Effector CD8-positive, alpha-beta T cell (primary cell): ENCODE measurements at places on chromosomes 16 and 17.

DNA sequence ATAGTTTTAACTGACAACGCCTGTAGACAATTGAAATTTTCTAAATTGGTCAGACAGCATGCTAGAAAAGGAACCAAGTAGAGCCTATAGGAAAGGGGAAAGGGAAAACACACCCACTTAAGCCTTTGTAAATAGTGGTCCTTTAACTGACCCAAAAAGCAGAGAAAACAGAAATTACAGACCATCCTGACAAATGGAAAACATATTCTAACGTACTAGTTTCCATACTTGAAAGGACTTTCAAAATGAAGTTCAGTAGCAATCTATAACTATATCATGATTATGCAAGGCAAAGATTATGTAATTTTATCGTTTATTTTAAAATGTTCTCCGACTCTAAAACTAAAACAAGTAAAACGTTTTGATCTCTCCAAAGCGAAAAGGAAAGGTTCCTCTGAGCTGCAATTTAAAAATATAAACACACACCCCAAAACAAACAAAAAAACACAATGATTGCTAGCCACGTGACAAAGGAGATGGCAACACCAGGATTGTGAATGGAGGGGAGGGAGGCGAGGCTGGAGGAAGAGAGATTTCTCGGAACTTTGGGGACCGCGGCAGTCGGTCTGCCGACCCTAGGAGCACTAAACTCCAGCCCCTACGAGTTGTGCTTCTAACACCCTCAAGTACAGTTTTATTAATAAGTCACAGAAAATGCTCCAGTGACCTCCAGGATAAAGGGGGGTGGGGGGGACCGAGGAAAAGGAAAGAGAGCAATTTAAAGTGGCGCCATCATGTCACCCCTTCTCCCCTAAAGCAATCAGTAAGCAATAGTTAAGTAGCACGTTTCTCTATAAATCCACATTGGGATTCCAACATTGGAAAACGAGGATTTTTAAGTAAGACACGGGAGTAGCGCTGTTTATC, 1.7 kb downstream of the KANSL1 start:
- no peak for DNase-seq

DNA sequence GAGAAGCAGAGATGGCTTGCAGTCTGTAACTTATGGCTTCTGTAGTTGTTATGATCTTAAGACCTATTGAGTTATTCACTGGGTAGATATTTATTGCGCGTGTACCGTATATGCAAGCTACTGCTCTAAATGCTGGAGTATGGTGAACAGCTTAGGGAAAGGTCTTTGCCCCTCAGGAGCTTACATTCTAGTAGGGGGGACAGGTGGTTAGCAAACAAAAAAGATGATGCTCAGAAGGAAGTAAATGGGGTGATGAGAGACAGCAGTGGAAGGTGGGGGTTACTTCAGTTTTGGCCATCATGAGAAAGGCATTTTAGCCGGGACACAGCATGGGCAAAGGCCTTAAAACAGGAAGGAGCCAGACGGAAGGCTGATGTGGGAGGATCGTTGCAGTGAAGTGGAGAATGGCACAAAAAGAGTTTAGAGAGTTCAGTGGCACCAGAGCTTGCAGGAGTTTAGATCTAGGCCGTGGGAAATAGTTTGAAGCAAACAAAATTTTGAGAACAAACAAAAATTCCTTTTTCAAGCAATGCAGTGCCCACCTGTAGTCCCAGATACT, 2.1 kb downstream of the ARMC7 start:
- DNase-seq, result no peak

DNA sequence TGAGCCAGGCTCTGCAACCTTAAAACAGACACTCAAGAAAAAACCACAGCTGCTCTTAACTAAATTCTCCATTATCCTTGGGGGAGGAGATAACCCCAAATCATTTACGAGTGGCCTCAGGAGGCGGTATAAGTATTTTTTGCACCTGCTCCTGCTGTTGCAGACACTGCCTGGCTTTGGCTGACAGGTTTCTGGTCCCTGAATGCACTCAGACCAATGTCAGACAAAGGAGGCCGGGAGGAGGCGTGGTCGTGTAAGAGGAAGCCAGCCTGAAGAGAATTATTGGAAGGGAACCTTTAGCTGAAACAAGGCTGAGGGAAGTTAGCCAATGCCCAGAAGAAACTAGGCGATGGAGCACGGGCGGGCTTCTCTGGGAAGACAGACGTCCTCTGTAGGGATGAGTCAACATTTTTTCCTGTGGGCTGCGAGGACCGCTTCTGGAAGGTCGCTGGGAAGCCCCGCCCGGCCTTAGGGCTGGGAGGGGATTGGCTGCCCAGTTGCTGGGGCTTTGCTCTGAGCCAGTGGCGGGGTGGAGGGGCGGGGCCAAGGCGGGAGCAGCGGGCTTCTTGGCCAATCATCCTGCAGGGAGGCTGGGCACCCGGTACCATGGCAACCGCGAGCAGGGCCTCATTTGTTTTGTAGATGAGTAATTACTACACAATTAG, 82.3 kb downstream of the CCDC182 start:
- no peak for DNase-seq

DNA sequence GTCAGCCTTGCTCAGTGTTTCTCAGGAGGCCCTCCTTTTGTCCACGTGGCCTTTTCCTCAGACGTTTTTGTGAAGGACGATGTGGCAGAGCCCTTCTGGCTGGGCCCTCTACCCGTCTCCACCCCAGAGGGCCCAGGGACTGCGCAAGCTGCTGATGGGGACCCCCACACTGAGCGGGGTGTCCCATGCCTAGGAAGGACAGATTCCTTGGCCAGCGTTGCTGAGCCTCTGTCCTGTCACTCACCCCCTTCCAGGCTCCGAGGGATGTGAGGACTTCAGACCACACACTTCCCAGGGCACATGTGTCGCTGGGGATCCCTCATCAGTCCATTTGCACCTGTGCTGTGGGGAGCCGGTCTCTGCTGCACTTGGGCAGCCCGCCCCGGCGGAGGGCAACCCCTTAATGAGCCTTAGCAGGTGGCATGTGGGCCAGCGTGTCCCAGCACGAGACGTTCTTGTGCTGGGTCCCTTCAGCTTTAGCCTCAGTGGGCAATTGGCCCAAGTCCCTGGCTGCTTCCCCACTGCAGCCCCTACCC, 48.3 kb downstream of the NT5M start:
- no peak for DNase-seq

DNA sequence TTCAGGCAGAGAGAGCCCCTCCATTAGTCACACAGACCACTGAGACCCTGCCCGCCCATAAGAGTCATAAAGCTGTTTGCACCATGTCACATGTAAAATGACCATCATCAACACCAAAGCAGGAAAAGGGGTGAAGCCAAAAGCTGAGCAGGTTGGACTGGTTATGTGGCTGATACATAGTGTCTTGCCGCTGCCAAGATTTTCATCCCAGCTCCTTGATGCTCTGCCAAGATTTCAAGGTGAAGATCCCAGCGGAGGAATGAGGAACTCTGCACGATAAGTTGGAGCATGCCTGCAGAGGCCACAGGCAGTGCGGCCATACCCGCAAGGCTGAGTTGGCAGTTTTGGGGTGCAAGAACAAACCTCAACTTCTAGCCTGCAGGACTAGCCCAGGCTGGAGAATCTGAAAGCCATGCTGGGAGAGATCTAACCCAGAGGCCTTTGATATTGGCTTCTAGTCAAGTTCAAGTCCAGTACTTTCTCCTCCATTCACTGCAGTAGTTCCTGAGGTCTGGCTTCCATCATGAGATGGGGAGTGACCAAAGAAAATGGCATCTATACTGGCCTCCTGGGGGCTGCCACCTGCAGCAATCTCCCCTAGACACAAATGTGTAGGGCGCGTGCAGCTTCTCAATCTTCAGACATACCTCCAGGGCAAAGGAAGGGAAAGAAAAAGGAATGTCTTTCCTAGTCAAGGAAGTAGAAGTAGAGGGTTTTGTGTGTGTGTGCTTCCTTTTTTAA, 79.7 kb upstream of the NOL11 start:
- DNase-seq, result no peak

DNA sequence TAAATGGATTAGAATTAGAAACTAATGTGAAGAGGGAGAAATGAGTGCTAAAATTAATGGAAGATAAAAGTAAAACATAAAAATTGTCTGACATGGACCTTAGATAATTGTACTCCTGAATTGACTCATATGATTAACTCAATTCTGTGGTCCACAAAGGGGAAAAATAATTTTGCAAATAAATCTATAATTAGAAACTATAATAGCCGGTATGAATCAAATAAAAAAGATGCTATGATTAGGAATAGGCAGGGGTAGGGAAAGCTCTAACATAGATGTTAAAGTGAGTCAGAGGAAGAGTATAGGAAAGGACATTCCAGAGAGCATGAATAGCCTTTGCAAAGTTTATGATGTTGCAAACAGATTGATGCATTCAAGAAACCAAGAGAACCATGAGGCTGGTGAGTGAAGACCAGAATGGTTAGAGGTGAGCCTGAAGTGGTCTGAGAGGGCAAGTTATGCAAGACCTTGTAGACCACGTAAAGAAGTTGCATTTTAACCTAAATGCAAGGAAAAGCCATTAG, 262.1 kb upstream of the CA10 start:
- DNase-seq, result no peak

- DNase-seq, result no peak
These were observed 110.4 kb upstream of the HAS3 start for GRCh38 chr16:68995011-68995504.

DNA sequence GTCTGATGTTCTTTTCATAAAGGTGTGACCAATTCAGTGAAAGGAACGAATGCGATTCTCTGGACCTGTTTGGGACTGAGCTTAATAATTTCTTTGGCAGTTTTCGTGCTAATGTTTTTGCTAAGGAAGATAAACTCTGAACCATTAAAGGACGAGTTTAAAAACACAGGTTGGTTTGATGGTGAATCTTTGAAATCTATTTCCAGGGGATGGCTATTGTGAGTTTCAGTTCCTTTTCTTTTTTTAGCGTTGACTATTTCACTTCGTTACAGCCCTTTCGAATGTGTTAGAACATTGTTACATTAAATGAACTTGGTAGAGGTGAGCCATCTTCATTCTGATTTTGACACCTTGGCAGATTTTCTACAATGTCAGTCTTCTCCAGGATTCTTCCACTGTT, 1.2 kb downstream of the TNFRSF17 start:
- DNase-seq, result no peak

- DNase-seq, result peak; percentile 74
These were observed 36.9 kb downstream of the SYCE1L start for GRCh38 chr16:77236063-77236511.

GRCh38 chr16:50449800-50450199, 81.0 kb upstream of the BRD7 start:
- no peak for DNase-seq

DNA sequence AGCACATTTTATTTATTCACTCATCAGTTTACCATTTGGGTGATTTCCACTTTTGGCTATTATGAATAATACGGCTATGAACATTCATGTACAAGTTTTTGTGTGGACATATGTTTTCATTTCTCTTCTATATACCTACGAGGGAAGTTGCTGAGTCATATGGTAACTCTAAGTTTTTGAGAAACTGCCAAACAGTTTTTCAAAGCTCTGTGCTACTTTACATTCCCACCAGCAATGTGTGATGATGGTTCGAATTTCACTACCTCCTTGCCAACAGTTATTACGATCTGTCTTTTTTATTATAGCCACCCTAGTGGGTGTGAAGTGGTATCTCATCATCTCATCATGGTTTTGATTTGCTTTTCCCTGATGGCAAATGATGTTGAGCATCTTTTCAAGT, 63.7 kb upstream of the MRTFB start:
- DNase-seq, result no peak

- DNase-seq, result no peak
These were observed 17.0 kb upstream of the LHX1 start for GRCh38 chr17:36920032-36921005.

DNA sequence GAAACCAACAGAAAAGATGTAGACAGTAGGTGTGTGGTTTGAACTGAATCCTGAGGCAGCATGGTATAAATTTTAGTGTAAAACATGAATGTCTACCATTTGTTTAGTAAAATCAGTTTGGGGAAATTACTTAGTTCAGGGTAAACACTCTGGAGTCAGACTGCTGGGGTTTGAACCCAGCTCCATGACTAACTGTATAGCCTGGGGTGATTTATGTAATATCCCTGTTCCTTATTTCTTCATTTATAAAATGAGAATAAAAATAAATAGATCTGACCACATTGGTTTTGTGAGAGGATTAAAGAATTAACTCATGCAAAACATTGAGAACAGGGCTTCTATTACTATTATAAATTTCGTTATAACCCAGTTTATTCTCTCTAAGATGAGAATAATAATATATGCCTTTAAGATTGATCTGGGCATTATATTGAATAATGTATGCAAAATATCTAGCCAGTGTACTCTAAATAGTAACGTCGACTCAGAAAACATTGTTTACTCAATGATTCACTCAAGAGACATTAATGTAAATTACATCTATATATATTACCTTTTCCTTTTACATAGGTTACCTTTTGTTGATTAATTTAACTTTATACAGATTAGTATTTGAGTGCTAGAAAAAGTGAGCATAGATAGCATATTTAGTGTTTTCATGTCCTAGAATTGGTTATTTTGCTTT, 120.6 kb upstream of the KCNJ16 start:
- no peak for DNase-seq

GRCh38 chr16:4214215-4214621, 27.7 kb downstream of the SRL start:
- DNase-seq, result no peak

GRCh38 chr16:56722200-56722842, 7.6 kb upstream of the NUP93 start:
- DNase-seq, result no peak

DNA sequence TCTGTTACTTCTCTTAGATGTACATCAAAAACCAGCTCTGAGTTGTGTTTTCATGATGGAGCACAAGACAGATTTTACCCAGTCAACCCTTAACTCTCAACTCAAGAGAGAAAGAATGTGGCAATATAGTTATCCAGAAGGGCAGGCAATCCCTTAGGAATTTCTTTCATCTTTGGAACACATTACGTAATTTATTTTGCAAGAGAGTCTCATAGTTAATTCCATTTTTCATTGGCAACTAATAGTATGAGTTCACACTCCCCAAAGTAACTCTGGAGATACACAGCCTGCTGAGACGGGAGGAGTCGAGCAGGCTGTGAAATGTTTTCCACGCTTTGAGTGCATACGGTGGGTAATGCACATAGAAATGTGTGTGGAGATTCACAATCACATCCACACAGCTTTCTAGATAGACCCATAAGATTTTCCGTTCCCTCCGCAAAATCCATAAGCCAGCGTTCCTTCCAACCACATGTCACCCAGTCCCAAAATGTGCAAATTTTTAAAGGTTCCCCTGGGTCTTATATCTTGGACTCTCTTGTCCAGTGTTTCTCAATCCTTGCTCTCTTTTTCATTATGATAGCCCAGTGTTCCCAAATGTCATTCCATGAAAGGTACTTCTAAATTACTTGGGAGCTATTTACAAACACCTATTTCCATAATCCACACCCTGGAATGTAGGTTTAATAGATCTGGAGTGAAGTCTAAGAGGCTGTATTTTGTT, 8.4 kb upstream of the CDRT4 start:
- no peak for DNase-seq

- no peak for DNase-seq
These were observed 82.9 kb downstream of the KSR1 start for GRCh38 chr17:27539152-27539551.

DNA sequence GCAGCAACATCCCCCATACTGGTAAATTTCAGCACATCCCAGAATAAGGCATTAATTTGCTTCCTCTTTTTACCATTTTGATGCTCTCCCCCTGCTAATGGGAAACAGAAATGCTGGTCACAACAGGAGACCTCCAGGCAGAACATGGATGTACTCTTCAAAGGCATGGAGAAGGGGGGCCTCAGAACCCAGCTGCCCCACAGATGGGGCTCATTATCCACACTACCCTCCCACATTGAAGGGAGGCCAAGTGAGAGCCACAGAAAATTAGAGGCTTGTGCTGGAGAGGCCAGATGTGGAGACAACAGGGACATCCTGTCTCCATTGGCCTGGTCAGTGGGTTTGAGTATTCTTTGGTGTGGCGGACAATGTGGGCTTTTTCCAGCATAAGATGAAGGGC, 150.1 kb upstream of the CDH11 start:
- no peak for DNase-seq
